ENCODE measurements at places on chromosomes 6 and 20.

DNA sequence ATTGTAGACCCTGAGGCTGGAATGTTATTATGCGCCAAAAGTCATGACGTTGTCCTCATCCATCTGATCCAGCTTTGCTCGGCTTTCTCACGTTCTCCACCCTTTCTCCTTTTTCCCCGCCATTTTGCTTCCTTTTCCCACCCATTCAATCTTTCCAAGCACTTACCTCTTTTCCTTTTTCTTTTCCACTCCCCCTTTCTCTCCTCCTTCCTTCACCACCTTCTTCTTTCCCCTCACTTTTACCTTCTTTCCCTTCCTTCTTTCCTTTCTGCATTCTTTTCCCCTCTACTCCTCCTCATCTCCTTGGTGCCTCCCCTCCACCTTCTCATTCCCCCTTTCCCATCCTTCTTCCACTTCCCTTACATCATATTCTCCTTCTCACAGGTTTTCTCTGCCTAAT lies 304.8 kb upstream of the TSHZ2 start:
- DNase-seq = no peak

DNA sequence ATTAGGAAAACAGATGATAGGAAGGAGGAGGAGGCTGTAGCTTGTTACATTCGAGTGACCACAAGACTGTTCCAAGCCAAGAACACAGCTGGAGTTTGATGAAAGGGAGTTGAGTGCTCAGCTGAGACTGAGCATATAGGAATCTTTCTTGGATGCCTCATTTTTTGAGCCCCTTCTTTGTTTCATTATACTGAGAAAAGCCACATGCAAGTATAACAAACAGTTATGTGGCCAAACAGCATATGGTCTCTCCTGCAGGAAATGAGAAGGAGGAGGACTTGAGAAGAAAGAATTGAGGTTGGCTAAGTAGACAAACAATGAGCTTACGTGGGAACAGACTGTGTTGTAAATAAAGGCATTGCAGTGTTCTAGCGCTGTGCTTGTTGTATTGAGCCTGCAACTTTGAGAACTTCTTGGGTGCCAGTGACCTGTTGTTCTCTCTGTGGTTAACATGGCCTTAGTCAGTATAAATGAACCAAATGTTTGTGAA lies 78.3 kb downstream of the AKAP7 start:
- no peak for DNase-seq

GRCh38 chr20:19964289-19965265 lies 52.6 kb upstream of the NAA20 start:
- DNase-seq = peak; percentile 56

- DNase-seq = no peak
Measured at GRCh38 chr6:71468038-71468437, 179.4 kb downstream of the OGFRL1 start.

DNA sequence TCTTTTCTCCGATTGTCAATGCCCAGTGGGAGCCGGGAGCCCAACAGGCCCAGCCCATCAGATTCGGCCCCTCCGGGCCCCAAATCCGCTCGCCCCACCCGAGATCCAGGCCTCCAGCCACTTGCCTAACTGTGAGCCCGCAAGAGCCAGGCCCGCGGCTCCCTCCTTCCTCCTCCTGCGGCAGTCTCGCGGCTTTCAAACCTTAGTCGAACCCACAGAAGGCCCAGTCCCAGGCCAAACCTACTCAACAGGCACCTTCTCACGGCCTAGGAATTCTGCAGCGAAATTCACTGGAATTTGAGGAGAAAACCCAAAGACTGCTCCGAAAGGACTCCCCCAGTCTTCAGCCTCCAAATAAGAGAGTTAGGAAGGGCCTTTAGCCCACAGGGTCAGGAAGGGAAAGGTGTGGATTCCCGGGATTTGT lies 2.8 kb upstream of the TFAP2A start:
- no peak for DNase-seq

DNA sequence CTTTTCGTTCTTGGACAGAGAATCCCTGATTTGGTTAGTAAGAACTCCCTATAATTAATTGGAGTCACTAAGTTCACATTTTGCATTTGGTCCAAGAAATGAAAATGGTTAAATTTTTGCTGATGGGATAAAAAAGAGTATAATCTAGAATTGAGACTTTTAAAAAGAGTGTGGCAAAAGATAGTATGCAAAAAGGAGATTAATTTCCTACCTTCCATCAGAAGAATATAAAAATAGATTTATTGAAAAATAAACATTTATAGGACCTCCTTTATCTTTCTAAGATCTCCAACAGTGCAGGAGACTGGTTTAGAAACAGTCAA lies 105.5 kb upstream of the EEF1E1 start:
- no peak for DNase-seq

- DNase-seq = peak; percentile 59
Measured at GRCh38 chr6:15330174-15330944, 84.5 kb downstream of the JARID2 start.

DNA sequence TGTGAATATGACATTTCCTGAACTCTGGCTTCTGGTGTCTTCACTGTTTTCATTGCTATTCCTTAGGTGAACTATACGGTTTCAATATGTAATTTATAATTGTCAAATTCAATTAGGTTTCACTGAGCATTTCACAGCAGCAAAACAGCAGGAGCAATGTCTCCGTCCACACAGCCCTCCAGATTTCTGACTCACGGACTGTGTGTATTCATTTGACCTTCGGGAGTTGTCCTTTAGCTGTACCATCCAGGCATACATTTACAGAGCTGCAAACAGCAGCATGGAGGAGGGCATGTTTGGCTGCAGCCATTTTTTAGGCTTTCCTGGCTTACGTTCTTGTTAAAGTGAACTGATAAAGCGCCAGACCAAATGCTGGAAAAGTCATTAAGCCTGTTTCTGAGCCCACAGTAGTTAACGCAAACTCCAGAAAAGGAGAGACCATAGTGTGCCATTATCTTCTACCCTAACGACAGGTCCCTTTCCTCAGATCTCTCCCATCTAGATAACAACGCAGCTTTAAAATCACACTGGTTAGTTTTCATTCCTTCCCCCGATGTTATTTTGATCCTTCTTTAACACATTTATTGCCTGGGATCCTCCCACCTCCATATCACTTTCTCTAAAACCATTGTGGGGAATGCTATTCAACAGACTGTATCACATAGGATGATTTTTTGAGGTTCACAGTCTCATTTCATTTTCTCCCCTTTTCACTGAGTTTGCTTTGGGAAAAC lies 18.3 kb downstream of the FOXC1 start:
- DNase-seq = no peak

GRCh38 chr6:88177961-88178464 lies 11.9 kb upstream of the CNR1 start:
- peak; percentile 21 for DNase-seq

GRCh38 chr20:22921595-22922421 lies 113.3 kb upstream of the SSTR4 start:
- DNase-seq = peak; percentile 90

DNA sequence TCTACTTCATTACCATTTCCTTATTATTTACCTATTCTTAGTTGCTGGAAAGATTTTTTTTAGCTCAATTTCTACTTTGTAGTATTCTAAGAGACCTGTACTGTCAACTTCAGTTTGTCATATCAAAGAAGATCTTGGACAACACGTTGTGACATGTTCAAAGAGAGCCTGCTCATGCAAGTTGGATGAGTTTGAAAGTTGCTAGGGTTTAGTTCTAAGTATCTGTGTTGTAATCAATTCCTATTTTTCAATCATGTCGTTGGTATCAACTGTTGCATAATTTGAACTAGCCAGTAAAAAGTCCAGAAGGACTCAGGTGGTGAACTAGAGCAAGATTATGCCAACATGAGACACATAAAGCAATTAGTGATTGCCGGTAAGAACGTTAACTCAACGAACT lies 30.2 kb downstream of the PKIB start:
- no peak for DNase-seq

DNA sequence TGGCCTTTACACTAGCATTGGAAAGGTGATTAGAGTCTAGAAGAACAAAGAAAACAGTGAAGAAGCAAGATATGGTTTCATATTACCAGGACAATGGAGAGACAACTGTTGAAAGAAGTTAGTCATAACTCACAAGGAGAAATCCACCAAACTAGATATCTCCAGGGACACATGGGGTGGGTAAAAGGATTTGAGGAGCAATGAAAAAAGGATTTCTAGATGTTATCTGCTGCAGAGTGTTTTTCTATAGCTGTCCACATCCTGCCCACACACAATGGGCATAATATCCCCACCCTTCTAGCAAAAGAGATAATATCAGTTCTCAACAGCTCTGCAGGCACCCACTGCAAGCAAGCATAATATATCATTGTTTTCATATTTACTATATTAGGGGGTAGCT lies 303.1 kb downstream of the HAO1 start:
- no peak for DNase-seq

DNA sequence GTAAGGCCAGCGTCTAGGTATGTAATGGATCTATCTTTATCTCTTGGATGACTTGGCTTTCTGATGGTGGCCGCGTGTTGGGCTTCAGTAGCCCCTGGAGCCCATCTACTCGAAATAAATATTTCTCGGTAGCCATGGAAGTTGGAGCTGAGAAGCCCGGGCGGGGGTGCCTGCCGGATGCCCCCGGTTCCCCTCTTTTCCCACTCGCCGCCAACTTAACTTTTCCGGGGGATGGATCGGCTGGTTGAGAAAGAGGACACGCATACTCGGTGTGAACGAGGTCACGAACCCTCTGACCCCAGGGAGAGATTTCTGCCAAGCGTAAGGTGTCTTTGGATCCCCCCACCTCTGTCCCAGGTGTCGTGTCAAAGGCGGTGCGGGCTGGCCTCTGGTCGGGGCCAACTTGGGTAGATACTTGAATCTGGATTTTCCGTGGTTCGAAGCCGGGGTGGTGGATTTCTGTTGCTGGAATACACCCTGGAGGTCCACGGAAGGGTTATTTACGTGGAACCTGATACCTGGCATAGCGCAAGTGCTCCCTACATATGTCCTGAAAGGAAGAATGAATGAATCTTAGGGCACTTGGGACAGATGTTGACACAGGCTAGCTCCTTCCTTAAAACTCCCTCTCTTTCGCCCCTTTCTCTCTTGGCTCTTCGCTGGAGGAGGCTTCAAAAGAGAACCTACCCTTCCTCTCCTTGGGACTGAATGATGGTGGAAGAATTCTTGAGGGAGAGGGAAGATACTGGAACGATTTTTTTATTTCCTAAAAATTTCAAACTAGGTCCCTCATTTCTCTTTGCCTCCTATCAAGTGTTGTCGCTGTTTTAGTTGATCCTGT lies 996 bp downstream of the DOK5 start:
- no peak for DNase-seq

- no peak for DNase-seq
Measured at GRCh38 chr20:63847237-63848002, 13.9 kb upstream of the ABHD16B start.

- no peak for DNase-seq
Measured at GRCh38 chr6:166926748-166927147, 29.6 kb downstream of the RNASET2 start.

GRCh38 chr6:74720923-74721322 lies 484.9 kb downstream of the COL12A1 start:
- no peak for DNase-seq

GRCh38 chr6:89495961-89496535 lies 63.1 kb downstream of the ANKRD6 start:
- no peak for DNase-seq

DNA sequence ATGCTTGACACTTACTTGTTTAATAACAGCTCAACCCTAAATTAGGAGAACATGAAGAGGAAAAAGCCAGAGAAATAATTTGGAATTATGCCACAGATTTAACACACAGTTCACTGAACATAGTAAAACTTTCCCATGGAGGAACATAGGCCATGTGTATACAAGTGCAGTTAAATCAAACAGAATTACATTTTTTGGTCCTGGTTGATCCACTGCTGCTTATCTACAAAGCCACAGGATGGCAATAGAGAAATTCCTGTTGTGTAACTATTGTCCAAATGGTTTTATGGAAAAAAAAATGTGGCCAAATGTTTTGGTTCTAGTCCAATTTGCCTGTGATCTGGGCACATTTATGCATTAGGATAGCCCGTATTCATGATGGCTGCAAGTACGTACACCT lies 136.8 kb downstream of the ALDH8A1 start:
- DNase-seq = no peak

GRCh38 chr20:63411898-63412631 lies 50.9 kb upstream of the CHRNA4 start:
- DNase-seq = no peak

GRCh38 chr6:158051968-158052367 lies 70.3 kb downstream of the SYNJ2 start:
- DNase-seq = no peak

GRCh38 chr6:157066781-157067491 lies 256.4 kb downstream of the TMEM242 start:
- DNase-seq = no peak

GRCh38 chr20:53003420-53004154 lies 31.4 kb downstream of the TSHZ2 start:
- no peak for DNase-seq

- peak; percentile 95 for DNase-seq
Measured at GRCh38 chr20:33812152-33812849, 1.2 kb downstream of the CHMP4B start.

- no peak for DNase-seq
Measured at GRCh38 chr6:148538261-148539190, 195.9 kb downstream of the SASH1 start.

DNA sequence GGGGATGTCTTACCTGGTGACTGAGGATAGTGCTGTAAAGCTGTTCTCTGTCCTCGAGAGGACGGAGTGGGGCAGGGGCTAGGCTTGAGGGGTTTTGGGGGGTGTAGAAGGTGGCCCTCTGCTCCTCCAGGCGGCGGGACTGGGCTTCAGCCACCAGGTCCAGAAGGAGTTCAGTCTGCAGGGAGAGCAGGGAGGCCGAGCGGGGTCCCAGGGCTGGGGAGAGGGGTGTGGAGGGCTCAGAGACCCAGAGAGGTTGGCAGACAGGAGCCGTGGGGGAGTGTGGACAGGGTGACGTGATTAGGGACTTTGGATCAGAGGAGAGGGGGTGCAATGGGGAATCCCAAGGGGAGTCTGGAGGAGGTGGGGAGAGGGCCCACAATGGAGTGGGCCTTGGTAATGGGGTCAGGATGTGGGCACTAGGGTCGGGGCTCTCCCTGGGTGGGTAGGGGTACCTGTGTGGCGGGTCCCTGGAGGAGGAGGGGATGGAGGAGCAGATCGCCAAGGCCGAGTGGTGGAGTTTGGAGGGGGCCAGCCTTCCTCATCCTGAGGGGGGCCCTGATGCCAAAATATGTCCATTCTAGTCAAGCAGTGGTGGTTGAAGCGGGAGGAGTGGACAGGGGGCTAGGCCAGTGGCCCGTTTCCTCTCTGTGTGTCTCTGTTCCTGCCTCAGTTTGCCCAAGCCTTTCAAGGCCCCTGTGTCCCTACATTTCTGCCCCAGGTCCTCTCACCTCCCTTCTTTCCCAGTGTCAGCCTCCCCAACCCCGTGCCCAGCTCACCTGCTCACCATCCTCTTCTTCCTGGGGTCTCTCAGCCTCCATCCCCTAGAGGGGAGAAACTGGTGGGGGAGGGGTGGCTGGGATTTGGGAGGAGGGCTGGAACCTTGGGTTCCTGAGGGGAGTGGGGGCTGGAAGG lies 491 bp downstream of the GPSM3 start:
- no peak for DNase-seq

Measured in suppressor macrophage treated with lipopolysaccharide for 4 hours (primary cell).